ENCODE measurements at places on chromosomes 7 and 10. TPM values are rescaled to one million over a fixed set of nuclear protein-coding genes. Genes with fewer than 3 reads are reported as not detected.

DNA sequence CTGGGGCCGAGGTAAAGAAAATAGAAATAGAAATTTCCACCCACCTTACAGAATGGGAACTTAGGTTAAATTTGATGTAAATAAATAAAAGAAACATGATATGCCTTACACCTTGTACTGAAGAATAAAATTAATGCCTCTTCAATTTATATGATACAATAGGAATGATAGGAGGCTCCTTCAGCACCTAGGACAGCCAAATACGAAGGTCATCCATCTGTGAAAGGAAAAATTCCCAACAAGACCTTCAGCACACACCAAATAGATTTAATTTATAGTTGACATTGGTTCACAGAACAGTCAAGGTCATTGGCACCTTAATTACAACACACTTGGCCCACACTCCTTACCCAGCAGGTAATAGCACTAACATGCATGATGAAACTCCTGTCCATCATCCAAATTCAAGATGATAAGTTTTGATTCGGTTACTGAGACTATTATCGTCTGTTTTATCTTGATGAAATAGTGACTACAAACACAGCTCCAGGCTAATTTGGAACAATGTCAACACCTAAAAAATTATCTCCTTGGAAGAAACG, 250.9 kb downstream of the SNX13 start:
- DNase-seq = no peak

PNLIPRP2 gene
- not detected for polyA plus RNA-seq

SPDYE1 gene
- 2.1 TPM for polyA plus RNA-seq

DNA sequence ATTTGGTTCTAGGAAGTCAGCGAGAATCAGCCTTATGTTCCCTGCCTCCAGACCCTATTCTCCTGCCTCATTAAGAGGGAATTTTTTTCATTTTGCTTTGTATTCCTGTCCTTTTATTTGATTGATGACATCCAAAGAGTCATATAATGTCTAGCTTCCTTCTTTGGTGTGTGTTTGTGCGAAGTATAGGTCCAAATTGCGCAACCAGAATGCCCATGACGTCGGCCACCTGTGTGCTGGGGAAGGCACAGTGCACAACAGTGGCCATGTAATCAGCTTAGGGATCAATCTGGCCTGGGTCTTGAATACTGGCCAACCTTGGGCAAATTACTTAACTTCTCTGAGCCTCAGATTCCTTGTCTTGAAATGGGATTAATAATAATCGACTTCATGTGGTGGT, 206.2 kb downstream of the VTI1A start:
- no peak for DNase-seq

GRCh38 chr10:35000936-35001335, 89.2 kb downstream of the CUL2 start:
- no peak for DNase-seq

DNA sequence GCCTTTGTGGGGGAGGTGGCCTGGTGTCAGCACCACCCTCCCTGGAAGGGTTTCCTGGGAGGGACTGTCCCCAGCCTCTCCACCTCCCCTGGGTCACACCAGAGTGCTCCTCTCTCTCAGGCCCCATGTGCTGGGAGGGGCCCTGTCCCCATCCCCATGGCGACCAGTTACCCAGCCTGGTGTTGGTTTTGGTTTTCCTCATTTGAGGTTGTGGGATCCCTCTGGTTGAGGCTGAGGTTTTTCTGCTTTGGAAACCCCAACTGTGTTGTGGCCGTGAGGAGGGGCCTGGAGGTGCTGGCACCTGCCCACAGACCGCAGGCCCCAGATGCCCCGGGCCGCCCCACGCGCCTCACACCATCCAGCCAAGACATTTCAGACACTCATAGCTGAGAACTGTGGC, 106.3 kb downstream of the GRK5 start:
- no peak for DNase-seq

GRCh38 chr10:74949034-74949832, 122.8 kb downstream of the KAT6B start:
- DNase-seq = no peak

GRCh38 chr7:17044861-17045260, 163.1 kb upstream of the AGR3 start:
- no peak for DNase-seq

DNA sequence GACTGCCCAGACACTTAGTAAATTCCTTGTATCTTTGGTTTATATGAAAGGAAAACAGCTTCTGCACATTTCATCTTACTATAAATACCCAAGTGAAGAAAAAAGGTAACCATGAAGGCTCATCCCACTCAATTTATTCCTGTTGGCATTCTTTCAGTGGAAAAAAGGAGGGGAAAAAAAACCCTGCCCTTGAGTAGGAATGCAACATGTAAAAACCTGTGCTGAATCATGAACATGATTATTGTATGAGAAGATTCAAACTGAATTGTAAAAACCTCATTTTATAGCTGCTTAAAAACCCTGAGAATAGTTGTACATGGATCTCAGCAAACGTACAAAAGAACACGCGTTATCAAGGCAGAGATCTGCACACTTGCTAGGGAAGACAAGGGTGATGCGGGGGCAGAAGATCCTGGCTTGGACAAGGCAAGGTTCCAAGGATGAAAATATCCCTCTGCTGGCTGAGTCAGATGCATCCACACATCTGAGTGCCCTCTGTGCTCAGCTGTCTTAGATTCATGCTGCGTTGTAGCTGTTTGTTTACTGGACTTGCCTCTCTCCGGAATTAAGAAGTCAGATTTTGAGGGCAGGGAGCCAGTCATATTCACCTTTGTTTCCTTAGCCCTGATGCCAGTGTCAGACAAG, 658.2 kb downstream of the PARD3 start:
- DNase-seq = no peak

- DNase-seq = peak; percentile 50
These were observed 158.4 kb upstream of the TMEM72 start for GRCh38 chr10:44752451-44753441.

UCN3 gene
- 1.0 TPM for polyA plus RNA-seq

INMT gene
- 1.1 TPM for polyA plus RNA-seq

GPR146 gene
- 2.5 TPM for polyA plus RNA-seq

- DNase-seq = no peak
These were observed 45.9 kb downstream of the SGMS1 start for GRCh38 chr10:50577681-50578350.

DNA sequence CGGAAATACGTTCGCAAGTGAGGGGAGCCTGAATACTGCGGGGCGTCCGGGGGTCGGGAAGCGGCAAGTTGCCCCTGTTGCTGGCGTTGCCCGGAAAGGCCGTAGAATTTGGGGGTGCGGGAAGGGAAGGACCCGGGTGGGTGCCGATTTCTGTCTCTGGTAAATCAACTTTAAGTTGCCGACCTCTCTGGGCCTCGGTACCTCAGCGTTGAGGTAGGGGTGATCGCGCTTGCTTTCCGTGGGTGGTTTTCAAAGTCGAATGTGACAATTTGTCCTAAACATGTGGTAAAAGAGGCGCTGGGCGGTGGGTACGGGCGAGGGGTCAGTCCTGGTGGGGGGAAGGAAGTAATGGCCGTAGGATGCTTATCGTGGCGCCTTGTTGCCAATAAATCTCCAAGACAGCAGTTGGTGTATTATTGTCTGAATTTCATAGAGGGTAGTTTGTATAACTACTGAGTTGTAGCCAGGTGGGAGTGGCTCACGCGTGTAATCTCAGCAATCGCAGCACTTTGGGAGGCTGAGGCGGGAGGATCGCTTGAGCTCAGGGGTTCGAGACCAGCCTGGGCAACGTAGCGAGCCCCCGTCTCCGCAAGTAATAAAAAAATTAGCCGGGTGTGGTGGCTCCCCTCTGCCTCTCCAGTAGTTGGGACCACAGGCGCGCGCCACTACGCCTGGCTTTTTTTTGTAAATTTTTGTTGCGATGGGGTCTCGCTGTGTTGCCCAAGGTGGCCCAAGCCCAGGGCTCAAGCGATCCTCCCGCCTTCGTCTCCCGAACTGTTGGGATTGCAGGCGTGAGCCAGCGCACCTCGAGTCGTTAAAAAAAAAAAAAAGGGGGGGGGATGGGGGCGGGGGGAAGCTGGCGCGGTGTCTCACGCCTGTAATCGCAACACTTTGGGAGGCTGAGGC, 644 bp downstream of the BUD23 start:
- DNase-seq = no peak

DNA sequence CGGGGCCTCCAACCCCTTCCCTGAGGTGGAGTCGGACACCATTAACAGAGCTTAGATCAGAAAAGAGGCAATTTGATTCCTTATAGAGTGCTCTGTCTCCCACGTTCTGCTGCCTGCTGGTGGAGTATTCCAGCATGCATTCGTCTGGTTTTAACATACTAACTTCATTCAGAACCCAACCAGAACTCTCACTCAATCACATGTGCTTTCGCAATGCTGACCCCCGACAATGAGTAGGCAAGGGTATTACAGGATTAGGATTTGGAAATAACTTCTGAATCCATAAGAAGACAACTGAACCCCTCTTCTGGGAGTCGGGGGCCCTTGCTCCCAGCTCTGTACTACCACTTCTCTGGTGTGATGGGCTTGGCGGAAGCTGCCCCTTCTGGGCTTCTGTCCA, 55.7 kb upstream of the HABP2 start:
- no peak for DNase-seq

- DNase-seq = no peak
These were observed 807.4 kb downstream of the TNS3 start for GRCh38 chr7:46774515-46774914.

ADRA2A gene
- 2.9 TPM for polyA plus RNA-seq

DNA sequence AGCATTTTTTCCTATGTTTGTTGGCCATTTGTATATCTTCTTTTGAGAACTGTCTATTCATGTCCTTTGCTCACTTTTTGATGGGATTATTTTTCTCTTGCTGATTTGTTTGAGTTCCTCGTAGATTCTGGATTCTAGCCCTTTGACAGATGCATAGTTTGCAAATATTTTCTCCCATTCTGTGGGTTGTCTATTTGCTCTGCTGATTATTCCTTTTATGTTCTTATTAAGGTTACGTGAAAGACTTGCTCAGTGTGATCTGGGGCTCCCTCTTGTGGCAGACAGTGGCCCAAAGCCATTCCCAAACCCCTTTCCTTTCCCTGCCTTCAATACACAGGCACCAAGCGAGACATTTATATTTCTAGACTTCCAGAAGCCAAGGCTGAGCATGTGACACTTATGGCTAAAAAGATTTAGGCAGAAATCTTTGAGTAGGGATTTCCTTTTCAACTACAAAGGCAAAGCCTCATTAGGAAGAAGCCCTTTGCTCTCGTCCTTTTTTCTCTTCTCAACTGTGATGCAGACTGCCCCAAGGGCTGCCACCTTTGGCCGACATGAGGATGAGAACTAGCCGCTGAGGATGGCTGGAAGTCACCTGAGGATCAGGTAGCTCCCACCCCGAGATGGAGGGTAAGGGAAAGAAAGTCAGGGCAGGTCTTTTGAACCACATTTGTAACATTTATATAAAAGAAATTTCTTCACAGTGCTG, 23.6 kb downstream of the ST8SIA6 start:
- DNase-seq = peak; percentile 76

SFXN2 gene
- polyA plus RNA-seq = 68.1 TPM

DNA sequence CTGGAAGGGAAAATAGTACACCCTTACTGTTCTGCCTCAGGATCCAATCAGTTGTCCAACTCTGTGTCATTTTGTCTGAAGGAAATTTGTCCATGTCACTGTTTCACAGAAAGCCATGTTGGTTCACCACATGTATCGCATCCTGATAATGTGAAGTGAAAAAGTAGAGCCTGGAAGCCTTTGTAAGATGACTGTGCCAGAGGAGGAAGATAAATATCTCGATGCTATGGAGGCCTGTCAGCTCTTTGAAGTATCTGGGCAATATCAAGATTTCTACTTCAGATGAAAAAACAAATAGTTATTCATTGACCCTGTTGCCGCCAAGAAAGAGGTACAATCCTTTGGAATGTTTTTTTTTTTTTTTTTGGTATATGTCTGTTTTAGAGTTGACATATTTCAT, 270.5 kb downstream of the PHF14 start:
- no peak for DNase-seq

- DNase-seq = no peak
These were observed 220.6 kb downstream of the ADRA2A start for GRCh38 chr10:111297351-111297848.

DNA sequence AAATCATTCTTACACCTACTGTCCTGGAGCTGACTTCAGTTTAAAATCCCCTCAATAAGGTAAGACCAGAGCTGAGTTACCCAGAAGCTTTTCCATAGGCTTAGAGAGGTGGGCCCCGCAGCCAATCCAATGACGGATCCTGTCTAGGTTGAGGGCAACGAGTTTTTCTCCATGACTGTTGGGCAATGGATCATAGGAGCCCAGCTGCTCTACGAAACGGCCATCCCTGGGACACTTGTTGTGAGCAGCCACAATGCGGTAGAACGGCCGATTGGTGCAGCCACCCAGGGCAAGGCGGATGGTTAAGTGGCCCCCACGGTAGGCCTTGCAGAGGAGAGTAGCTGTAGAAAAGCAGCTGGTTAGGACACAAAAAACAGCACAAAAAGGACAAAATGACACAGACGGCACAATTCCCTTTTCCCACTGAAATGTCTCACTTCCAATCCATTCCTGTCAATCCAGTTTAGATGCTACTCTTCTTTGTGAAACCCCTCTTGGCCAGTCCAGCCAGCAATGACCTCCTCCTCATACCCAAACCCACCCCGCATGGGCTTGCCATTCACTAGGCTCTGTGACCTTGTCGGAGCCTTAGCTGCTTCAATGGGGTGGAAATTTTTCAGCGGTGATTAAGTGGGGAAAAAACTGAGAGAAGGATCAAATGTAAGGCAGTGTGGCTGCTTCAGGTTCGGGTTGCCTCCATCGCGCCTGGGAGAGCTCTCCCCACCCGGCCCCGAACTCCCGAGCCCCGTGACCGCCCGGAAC, 580 bp downstream of the MRPS16 start:
- no peak for DNase-seq

- no peak for DNase-seq
These were observed 147.1 kb downstream of the NEURL1 start for GRCh38 chr10:103640436-103641181.

AP1S1 gene
- 66.7 TPM for polyA plus RNA-seq

GRCh38 chr7:1665549-1666316, 4.3 kb upstream of the ELFN1 start:
- no peak for DNase-seq

SPACDR gene
- polyA plus RNA-seq = 1.2 TPM

GRCh38 chr10:29102233-29102632, 186.6 kb upstream of the LYZL1 start:
- DNase-seq = no peak

APBB1IP gene
- 1.3 TPM for polyA plus RNA-seq

DNA sequence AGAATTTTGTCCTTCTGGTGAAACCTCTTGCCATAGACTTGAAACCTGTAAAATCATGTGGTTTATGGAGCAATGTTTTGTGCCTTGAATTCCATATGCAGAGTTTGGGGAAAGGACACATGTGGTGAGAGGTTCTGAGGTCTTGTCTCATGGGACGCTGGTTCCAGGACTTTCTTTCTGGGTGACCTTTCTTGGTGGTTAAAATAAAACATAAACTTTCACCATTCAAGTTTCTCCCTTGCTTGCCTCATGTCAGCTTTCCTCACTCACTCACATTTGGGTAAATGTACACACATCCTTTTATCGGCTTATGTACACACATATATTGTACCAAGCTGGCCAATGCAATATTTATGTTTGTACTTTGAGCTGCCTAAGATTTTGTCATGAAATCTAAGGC, 144.9 kb upstream of the CELF2 start:
- no peak for DNase-seq

DNA sequence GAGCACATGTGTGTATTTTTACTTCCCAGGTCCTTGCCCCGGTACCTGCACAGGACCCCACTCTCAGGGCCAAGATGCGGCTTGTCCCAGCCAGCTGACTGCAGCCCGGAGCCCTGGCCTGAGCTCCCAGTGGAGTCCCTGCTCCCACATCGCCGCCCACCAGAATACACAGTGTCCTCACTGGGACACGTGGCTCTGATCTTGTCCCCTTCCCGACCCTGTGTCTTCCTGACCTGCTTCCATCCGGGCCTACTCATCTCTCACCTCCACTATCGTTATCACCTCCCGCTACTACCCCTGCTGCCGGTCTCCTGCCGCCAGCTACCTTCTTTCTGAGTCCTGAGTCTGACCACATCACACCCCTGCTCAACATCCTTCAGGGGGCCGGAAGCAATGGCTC, 146.3 kb upstream of the CHST15 start:
- DNase-seq = no peak
